ENCODE measurements at places on chromosomes 3 and 15.

DNA sequence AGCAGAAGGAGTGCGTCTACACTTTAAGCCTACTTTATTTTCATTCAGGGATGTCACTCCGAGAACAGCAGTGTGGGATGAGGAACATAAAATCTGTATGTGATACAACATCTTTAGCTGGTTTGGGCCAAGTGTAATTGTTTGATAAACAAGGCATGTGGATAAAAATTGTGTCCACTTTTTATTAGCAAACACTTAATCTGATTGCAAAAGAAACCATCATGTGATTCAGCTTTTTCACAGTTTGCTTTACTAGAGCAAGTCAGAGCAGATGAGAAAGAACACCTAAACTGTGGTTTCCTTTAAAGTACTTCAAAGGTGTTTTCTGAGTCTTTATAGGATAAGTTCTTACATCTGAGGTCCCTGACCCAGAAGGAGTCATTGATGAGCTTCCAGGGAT lies 237.9 kb downstream of the THSD4 start:
- DNase-seq = no peak

GRCh38 chr15:82398785-82399184 lies 30.8 kb upstream of the GOLGA6L9 start:
- DNase-seq = no peak

DNA sequence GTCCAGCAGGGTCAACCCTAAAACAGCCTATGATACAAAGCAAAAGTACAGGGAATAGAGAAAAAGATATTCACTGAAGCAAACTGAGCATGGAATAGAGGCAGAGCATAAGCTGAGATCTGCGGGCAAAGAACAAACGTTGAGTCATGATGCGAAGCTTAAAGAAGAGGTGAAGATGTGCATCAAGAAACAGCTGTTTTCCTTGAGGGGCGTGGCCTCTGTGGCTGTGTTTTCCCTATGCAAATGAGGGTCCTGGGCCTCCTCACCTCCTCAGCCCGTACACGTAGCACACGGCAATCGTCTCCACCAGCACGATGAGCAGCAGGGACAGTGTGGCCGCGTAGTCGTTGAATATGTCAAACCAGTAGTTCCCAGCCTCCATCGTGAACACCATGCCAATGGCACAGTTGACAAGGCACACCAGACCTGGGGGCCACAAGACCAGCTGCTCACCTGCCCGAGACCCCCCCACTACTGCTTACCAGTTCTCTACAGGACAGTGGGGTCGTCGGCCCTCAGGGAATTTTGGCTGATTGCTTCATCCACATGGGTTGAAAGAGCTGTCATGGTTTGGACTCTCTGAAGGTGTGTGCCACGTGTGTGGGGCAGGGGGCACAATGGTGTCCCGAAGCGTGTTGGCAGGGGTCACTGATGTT lies 33.6 kb downstream of the SLC6A20 start:
- DNase-seq = no peak

DNA sequence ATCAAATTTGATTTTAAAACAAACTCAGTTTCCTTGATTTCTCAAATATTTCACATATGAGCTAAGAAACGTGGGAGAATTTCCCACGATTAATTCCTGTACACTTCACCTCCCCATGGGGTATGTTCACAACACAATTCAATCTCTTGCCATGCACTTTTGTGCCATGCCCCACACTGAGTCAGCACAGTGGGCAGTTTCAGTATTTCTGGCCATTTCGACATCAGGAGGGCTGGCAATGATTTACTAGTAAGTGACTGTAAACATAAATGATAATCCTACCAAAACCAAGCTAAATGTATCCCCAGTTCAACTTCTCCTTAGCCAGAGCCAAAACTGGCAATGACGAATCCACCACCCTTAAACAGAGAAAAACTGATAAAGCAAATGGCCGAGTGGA lies 293.6 kb downstream of the FGF12 start:
- no peak for DNase-seq
